ENCODE measurements at places on chromosomes 16 and 17.

DNA sequence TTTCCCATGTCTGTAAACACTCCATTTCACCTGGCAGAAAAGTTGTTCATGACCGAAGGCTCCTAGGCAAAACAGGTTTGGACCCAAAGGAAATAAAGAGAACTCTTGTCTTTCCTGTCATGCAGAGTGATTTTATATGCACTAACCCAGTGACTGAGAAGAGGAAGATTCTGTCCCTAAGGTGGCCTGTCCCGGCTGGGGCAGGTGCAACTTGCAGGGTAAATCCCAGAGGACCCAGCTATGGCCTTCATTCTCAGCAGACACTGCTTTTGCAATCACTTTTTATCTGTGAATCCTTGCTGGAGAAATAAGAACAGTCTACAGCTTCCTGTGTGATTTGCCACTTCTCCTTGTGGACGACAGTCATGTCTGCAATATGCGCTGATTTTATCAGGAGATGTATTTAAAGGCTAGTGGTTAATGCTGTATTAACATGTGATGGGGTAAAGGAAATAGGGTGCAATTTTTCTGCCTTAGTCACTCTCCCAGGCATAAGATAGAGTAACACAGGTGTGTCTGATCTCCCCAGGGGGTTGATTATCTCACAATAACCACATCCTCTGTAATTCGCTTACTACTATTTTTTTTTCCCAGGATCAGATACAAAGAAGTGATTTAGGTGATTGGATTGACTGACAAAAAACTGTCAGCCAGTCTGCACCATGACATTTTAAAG lies 696.8 kb upstream of the SOX9 start:
- no peak for DNase-seq

DNA sequence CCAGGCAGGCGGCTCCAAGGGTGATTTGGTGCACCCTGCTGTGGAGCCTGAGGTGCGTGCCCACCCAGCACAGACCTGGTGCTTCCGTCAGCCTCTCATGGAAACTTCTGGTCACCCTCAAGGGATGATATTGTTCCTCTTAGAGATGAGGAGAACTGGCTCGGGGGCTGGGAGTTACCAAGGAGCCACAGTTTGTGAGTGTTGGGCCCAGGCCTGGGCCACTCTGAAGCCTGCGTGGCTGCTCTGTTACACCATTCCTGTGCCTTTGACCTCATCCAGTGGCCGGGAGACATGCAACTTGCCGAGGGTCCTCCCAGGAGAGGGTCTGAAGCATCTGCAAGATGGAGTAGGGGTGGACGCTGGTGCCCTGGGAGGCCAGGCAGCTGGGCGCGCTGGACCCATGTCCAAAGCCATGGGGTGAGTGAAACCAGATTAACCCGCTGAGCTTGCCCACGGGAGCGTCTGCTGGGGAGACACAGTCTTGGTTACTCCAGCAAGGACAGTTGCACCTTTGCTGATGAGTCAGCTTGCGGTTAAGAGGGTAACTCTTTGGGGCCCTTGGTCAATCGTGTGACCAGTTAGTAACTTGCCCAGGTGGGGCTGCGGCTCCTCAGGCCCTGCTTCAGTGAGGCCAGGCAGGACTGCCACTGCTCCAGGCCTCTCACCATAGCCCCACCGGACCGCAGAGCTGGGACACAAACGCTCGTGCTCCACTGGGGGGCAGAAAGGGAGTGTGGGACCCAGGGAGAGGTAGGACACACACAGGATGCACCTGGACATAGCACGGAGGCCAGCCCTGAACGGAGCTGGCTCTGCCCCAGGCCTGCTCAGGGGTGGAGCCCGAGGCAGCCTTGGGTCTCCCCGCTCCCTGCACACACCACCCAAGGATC lies 7.5 kb downstream of the C16orf90 start:
- DNase-seq, result no peak

DNA sequence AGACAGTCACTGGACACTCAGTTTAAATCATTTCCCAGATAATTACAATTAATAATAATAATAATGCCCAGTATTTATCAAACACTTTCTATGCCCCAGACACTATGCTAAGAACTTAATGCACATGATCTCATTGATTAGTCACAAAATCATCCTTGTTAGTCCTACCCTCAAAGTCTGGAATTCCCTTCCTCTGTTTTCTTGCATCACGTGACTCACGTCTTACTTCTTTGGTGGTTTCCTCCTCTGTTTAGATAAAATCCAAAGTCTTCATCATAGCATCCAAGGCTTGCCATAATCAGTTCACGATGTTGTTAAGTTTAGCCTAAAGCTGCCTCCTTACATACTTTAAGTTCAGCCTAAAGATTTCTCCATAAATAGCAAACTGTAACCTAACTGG lies 471.9 kb downstream of the PMP22 start:
- no peak for DNase-seq

GRCh38 chr16:27520982-27521673 lies 28.6 kb downstream of the GTF3C1 start:
- DNase-seq, result no peak

GRCh38 chr16:19555938-19556771 lies 652 bp downstream of the VPS35L start:
- no peak for DNase-seq

DNA sequence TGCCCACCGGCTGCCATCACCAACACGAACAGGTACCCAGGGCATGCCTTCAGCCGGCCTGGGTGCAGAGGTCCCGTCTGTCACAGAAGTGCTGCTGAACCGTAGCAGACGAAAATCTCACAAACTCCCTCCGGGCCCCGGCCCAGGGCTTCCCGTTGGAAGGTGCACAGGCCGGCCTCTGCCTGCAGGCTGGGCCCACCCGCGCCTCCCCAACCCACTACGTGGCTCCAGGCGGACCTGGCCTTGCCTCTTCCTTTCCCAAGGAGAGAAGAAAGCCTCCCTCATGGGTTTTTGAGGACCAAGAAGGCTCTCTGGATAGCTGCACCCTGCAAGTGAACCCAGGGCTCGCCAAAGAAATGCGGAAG lies 45.5 kb upstream of the PABPN1L start:
- DNase-seq, result no peak

- no peak for DNase-seq
Observed at GRCh38 chr17:60090417-60090816, 11.7 kb upstream of the HEATR6 start.

- no peak for DNase-seq
Observed at GRCh38 chr16:79943736-79944135, 343.2 kb upstream of the MAF start.

DNA sequence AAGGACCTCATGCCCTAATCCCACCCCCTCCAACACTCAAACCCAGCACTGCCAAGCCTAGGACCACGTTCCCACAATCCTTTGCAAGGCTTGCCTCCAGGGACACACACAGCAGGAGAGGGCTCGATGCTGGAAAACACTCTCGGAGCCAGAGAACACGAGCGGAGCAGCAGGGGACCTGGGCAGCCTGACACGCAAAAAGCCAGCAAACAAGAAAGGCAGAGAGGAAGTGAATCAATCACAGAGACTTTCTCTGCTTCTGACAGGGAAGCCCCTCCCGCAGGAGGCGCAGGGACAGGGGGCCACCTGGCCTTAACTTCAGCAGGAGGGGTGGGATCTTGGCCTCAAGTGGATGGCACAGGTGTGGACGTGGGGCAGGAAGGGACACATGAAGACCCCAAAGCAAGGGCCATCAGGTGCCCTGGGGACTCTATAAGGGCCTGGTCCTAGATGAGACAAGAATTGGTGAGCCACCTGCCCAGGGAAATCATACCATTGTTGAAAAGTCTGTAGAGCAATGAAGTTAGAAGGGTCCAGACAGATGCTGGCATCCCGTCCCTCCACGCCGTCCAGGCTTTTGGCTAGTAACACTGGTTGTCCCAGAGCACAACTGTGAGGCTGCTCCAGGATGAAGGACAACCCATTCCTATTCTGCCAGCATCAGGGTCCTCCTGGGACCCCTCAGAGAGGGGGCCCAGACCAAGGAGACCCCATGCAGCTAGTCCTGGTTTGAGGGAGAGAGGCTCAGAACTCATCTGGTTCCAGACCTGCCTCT lies 2.2 kb downstream of the SDK2 start:
- no peak for DNase-seq

DNA sequence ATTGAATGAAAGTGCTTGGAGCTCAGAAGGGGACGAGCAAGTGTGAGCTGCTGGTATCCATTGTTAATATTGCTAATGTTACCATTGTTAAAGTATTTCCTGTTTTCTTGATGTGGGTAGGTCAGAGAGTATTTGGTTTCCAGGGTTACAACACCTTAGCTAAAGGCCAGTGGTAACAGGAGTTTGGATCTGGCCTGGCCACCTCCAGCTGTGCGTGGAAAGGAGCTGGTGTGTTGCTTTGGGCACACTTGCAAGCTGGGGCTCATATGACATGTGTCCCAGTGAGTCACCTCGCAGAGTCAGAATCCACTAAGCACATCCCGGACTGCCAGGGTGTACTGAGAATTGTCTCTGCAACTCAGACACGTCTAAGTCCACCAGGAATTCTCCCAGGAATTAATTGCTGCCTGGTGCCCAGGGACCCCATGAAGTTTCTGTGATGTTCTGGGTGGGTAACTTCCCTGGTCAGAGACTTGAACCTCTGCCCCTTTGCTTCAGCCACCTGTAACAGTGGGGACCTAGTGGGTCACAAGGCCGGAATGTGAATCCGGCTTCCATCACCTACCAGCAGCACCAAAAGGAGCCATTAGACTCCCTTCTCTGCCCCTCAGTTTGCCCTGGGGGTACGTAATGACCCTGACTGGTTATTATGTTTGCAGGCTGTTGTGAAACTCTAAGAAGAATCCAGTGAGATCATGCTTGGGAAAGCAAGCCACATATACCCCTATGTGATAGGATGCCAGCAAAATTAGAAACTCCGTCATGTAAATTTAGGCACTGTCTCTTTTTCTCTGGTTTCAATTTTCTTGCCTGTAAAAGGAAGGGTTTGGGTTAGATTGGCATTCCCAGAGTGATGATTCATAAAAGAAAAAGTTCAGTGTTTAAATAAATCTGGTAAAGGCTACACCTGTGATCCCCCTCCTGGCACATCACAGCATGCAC lies 12.8 kb downstream of the SLC6A2 start:
- no peak for DNase-seq

GRCh38 chr16:60811657-60812056 lies 1224.6 kb downstream of the CDH8 start:
- DNase-seq, result no peak

GRCh38 chr16:8798535-8799157 lies 1.0 kb downstream of the PMM2 start:
- DNase-seq, result no peak

DNA sequence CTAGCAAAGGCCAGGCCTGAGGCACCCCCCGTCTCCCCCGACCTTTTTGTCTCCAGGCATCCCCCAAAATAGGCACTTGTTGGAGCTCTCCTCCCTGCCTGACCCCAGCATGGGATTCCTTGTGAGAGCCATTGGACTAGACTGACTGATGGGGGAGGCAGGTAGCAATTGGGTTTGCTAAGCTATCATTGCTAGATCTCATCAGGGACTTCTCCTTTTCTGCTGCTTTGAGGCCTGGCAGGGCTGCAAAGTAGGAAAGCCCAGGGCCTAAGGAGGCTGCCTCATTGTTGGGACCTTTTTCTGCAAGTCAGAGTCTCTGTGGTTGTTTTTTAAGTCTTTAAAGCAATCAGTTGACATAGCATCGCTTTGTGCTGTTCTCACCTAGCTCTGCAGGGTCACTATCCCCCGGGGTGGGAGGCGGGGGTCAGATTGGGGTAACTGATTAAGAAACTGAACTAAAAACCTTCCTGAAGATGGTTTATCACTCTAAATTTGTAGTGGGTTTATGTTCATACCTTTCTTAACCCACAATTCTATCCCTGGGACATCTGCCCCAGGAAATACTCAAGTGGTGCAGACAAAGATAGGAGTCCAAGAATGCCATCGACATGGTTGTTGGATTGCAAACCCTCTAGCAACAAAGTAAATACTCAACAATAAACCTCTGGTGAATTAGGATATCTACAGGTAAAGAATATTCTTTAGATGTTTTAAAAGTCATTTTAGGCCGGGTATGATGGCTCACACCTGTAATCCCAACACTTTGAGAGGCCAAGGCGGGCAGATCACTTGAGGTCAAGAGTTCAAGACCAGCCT lies 28.0 kb downstream of the LLGL2 start:
- DNase-seq, result no peak

GRCh38 chr17:79730769-79731483 lies at the start of gene ENPP7:
TSS of gene ENPP7 (plus strand) at chr17:79730943. CDS start at chr17:79731140, 197 bp downstream.
- DNase-seq, result no peak

GRCh38 chr16:60739737-60740683 lies 1296.2 kb downstream of the CDH8 start:
- DNase-seq, result no peak

DNA sequence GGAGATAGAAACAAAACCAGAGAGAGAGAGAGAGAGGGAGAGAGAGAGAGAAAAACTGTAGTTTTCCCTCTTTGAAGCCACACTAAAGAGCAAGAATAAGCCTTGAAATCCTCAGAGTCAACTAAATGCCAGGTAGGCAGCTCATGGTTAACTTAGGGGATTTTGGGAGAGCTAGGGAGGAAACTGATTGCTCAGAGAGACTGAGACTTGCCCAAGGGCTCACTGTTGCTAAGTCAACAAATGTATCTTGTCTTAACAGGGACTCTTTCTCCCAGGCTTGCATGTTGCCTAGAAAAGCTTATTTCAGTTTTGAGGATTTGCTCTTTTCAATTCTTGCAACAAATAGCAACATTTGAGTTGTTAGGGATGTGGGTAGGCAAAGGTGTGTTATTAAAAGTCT lies 4.5 kb upstream of the SLC5A11 start:
- DNase-seq, result no peak

DNA sequence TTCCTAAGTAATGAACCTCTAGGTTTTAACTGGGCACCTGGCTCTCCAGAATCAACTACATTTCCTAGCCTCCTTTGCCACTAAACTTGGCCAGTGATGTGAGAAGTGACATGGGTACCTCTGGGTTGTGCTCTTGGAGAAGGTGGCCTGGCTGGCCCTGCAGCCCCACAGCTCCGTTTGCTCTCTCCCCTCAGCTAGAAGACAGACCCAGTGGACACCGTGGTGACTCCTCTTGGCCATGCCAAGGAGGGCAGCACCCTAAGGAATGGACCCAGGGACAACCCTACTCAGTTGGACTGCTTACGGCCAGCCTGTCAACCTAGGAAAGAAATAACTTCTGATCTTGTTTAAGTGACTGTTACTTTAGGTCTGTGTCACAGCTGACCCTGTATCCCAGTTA lies 151.4 kb downstream of the TMEM132E start:
- no peak for DNase-seq

- no peak for DNase-seq
Observed at GRCh38 chr17:45425125-45425983, 7.3 kb downstream of the ARHGAP27 start.

- DNase-seq, result peak; percentile 9
Observed at GRCh38 chr16:77169650-77170236, 21.2 kb upstream of the MON1B start.

DNA sequence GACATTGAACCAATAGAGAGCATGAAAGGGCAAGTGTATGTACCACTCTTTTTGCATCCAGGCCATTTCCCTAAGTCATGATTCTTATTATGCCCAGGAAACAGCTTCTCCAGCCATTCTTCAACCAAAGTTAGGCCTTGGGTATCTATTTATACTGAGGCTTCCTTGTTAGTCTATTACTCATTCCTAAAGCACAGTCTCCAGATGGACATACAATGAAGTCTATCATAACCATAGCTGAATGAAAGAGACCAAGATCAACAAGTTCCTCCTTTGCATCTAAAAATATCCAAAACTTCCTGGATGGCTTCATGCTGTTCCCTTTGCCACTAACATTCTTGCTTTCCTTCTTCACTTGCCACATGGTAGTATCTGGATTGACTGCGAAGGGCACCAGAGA lies 265.9 kb downstream of the CDH8 start:
- no peak for DNase-seq

GRCh38 chr17:58811290-58811689 lies 55.6 kb downstream of the PPM1E start:
- DNase-seq, result no peak

GRCh38 chr16:75062135-75062975 lies 54.2 kb downstream of the LDHD start:
- no peak for DNase-seq

GRCh38 chr17:82830249-82830661 lies 9.6 kb downstream of the ZNF750 start:
- DNase-seq, result no peak
